Activated T-helper 17 cell treated with anti-CD3 and anti-CD28 coated beads, Interleukin-2, amount 50 U/mL, for 72 hours (primary cell): ENCODE measurements at places on chromosomes 7 and 10. TPM values are rescaled to one million over a fixed set of nuclear protein-coding genes. Genes with fewer than 3 reads are reported as not detected.

- no peak for ATAC-seq
Observed at GRCh38 chr7:102152672-102153598, 133.7 kb upstream of the SH2B2 start.

DNA sequence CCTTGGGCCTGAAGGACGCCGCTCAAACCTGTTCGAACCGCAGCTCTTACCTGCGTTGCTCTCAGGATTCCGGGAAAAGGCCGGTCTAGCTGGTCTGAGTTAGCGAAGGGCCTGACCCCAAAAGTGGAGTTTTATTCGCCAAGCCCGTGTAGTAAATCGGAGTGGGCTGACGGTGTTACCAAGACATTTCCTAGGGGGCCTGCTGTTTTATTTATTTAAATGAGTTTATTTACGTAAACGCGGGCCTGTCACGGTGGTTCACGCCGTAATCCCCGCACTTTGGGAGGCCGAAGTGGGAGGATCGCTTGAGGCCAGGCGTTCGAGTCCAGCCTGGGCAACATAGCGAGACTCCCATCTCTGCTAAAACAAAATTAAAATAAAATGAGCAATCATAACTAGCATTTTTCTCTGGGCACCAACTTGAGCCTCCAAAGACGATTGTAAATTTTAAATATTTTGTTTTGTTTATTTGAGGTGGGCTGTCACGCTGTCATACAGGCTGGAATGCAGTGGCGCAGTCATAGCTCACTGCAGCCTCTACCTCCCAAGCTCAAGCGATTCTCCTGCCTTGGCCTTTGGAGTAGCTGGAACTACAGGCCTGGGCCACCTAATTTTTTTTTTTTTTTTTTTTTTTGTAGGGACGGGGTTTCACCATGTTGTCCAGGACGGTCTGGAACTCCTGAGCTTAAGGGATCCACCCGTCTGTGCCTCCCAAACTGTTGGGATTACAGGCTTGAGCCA, 903 bp downstream of the ZNF655 start:
- ATAC-seq, result no peak

- peak; percentile 40 for ATAC-seq
Observed at GRCh38 chr10:4266416-4267085, 481.5 kb upstream of the KLF6 start.

DNA sequence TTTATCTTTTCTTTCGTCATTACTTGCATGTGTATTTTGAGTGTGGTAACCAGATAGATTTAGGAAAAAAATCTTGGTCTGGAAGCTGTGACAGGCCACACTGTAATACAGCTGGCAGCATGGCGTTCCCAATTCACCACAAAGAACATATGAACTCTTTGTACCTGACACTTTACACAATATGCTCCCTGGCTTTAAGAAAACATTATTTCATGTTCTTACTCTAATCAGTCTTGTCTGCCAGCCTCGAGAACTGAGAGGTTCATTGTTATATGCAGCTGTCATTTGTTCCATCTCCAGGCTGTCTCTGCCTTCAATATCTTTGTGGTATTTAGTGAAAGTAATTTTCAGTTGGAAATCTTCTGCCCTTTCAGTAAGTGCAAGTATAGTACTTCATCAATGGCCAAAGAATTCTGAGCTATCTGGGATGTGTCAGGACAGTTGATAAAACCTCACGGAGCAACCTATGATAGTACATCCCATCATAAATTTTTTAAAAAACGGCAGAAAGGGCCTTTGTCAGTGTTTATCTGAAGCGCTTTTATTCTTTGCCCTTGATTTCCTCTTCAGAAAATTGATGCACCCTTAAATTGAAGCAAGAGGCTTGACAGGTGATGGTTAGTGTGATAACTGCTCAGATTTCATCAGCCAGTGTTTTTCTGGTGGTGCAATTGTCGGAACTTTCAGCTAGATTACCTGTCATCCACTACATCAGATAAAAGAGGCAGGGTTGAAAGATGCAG, 146.3 kb upstream of the SP8 start:
- no peak for ATAC-seq

GRCh38 chr10:116132780-116133399, 140.1 kb downstream of the GFRA1 start:
- ATAC-seq, result no peak

- ATAC-seq, result no peak
Observed at GRCh38 chr7:152866791-152867501, 107.4 kb downstream of the ACTR3B start.

GRCh38 chr7:134995239-134996096, 9.2 kb downstream of the AGBL3 start:
- no peak for ATAC-seq

DNA sequence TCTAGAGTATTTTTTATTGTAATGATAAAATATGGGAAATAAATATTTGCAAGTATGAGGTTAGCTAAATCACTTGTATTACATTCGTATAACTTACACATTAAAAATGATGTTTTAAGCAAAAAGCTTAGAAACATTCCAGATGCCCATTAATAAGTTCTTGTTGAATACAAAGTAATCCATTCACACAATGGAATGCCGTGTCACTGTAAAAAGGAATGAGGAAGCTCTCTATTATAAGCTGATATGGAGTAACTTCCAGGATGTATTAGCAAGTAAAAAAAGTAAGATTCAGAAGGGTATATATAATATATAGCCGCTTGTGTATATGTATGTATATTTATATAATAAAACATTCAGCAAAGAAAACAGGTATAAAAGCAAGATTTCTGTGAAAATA, 412.8 kb upstream of the MTPN start:
- ATAC-seq, result no peak

DNA sequence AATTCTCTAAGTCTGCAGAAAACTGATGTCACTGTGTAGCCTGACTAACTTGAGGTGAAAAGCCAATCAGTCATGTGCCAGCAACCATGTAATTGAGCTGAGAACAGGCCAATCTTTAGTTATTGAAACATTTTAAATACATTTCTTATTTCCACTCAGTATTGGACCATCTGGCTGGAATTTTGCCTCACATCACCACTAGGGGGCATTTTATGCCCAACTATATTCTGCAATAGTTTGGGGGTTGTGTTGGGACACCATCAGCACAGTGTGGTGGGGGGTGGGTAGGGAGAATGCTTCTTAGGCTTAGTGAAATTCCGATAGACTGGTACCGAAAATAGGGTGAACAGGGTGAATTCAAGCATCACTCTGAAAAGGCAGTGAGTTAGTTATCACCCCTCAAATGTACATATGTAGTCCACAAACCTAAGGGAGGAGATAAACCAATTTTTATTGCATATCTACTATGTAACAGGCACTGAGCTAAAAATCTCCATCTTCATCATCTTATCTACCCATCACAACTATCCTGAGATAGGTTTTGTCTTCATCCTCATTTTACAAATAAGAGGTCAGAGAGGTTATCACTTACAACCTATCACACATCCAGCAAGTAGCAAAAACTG, 17.8 kb downstream of the NPSR1 start:
- ATAC-seq, result peak; percentile 44

DNA sequence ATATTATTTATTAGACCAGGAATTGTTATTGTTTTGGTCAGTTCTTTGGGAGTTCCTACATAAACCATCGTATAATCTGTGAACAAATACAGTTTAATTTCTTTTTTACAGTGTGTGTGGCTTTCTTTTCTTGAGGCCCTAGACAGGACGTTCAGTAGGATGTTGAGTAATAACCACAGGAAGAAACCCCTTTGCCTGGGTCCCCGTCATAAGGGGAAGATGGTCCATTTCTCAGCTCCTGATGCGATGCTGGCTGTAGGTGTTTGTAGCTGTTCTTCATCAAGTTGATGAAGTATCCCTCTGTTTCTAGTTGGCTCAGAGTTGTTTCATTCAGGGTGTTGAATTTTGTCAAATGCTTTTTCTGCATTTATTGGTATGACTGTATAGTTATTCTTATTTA, 219.7 kb upstream of the ADARB2 start:
- ATAC-seq, result peak; percentile 45

DNA sequence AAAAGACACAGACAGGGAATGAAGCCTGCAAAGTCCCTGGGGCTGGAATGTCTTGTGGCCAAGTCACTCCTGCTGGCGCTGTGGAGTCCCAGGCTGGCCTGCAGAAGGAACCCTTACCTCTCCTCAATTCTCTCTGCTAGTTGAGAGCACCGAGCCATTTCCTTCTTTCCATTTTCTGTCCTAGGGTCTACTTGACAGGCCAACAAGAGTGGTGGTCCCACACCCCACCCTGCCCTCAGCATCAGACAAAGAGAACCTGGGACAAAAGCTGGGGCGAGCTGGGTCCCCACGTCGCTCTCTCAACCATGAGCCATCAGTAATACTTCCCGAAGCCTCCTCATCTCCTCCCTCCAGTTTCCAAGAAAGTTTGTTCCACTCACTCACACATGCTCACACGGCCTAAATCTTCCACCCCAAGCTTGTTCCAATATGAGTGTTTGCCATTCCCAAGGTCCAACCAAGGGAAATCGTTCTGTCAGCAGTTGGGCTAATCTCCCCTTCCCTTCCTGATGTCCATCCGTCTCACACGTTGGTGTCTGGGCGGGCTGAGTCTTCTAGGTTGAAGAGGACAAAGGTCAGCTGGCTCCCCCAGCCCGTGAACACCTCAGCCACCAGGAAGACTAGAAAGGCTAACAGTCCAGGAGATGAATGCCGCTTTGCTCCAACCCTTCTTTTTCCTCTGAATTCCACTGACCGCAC, 44.3 kb downstream of the CLEC2L start:
- ATAC-seq, result no peak

DNA sequence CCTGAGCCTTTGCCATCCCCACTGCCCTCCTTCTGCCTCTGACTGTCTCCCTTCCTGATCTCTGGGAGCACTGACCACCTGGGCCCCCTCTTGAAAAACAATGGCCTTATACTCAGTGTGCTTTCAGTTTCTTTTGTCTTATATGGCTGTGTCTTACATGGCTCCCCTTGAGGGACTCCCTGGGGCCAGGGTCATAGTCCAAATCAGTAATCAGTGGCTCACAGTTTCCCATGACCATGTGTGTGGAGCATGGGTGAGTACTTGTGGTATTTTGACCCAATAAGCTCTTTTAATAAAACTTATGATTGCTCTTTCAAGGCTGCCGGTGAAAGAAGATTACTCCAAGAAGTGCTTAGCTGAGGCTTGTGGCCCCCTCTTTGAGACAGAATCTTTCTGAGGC, 62.4 kb upstream of the PCBD1 start:
- no peak for ATAC-seq

GRCh38 chr10:120402147-120402766, 54.8 kb upstream of the PLPP4 start:
- no peak for ATAC-seq

The DUSP5 gene
- 107 TPM for total RNA-seq

The MCU gene
- 12.5 TPM for total RNA-seq

The PSAP gene
- total RNA-seq, result 153 TPM

The DNAJC12 gene
- 3.7 TPM for total RNA-seq

The NPTX2 gene
- not detected for total RNA-seq

The CACNB2 gene
- not detected for total RNA-seq

The CALCR gene
- total RNA-seq, result not detected

The ATP6V0A4 gene
- 5.5 TPM for total RNA-seq
